ENCODE measurements at places on chromosomes 16 and 17.

GRCh38 chr17:80274331-80274730 lies 13.7 kb downstream of the RNF213 start:
- no peak for DNase-seq
- no peaks in the 10 kb centered on the region for H3K4me1 ChIP-seq
- H3K27me3 ChIP-seq: no peaks in the 10 kb centered on the region
- peaks cover 2% of the 10 kb centered on the region for H3K36me3 ChIP-seq
- no peak overlapping the region for H3K4me3 ChIP-seq
- H3K27ac ChIP-seq: peak overlapping the region; percentile 41

GRCh38 chr17:77905766-77906165 lies 52.7 kb upstream of the TNRC6C start:
- H3K4me1 ChIP-seq: no peaks in the 10 kb centered on the region
- no peak overlapping the region for H3K4me3 ChIP-seq
- H3K27ac ChIP-seq: no peak overlapping the region
- DNase-seq: no peak
- H3K36me3 ChIP-seq: no peaks in the 10 kb centered on the region

DNA sequence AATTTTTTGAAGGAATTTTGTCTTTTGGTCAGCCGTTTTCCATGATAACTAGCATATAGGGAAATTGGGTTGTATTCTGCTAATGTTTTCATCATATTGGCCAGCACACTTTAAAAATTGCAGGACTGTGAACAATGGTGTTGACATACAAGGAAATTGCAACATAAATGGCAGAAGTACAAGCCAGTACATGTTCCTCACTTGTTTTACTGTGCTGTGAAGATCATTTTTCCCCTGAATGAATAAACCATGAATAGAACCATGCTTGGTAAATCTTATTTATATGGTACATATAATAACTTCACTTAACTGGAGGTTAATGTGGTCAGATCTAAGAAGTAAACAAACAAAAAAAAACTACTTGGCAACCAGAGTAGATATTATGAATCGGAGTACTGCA lies 22.8 kb downstream of the OMG start:
- peaks cover 34% of the 10 kb centered on the region for H3K36me3 ChIP-seq
- peak overlapping the region; percentile 22 for H3K27ac ChIP-seq
- H3K27me3 ChIP-seq: no peaks in the 10 kb centered on the region
- peak; percentile 39 for DNase-seq
- no peak overlapping the region for H3K4me3 ChIP-seq

- H3K27me3 ChIP-seq: no peaks in the 10 kb centered on the region
- H3K4me3 ChIP-seq: no peak overlapping the region
- DNase-seq: no peak
- H3K4me1 ChIP-seq: peaks cover 6% of the 10 kb centered on the region
These were observed 17.7 kb upstream of the KCTD5 start for GRCh38 chr16:2664574-2664982.

- H3K36me3 ChIP-seq: peaks cover 57% of the 10 kb centered on the region
- H3K4me1 ChIP-seq: no peaks in the 10 kb centered on the region
- no peak overlapping the region for H3K27ac ChIP-seq
- H3K27me3 ChIP-seq: no peaks in the 10 kb centered on the region
- no peak overlapping the region for H3K4me3 ChIP-seq
These were observed 51.9 kb downstream of the ZZEF1 start for GRCh38 chr17:4090898-4091297.

- DNase-seq: no peak
- no peaks in the 10 kb centered on the region for H3K4me1 ChIP-seq
- no peak overlapping the region for H3K27ac ChIP-seq
- peaks cover 5% of the 10 kb centered on the region for H3K27me3 ChIP-seq
These were observed 5.9 kb downstream of the GNGT2 start for GRCh38 chr17:49204516-49204915.

DNA sequence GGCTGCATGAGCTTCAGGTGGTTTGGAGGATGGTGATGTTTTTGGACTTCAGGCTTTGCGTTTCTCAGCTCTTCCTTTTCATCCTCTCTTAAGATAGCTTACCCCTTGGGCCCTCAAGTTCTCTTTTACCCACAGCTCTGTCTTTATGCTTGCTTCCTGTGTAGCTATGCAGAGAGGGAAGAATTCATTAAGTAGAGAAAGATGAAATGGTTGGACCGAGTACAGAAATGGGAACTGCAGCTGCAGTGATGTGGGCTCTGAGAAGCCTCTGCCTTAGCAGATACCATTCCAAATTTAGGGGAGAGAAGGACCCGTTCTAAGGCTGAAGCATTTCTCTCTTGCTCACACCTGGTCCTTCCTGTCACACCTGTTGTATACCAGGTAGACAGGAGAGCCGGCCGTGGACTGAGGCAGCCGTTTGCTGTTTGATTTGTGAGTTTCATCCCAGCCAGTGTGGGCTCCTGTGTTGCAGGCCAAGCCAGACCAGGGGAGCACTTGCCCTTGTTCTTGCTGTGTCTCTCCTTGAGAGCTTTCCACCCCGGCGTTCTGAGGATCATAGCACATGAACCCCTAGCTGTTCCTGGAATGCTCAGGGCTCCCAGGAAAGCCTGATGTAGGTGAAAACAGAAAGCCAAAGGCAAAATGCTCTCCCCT lies 392.7 kb downstream of the CPPED1 start:
- H3K27ac ChIP-seq: no peak overlapping the region
- no peak overlapping the region for H3K4me3 ChIP-seq
- no peaks in the 10 kb centered on the region for H3K27me3 ChIP-seq
- no peak for DNase-seq

GRCh38 chr17:14580499-14580898 lies 279.6 kb downstream of the HS3ST3B1 start:
- no peak overlapping the region for H3K4me3 ChIP-seq
- peaks cover 2% of the 10 kb centered on the region for H3K36me3 ChIP-seq
- no peak for DNase-seq
- no peak overlapping the region for H3K27ac ChIP-seq

DNA sequence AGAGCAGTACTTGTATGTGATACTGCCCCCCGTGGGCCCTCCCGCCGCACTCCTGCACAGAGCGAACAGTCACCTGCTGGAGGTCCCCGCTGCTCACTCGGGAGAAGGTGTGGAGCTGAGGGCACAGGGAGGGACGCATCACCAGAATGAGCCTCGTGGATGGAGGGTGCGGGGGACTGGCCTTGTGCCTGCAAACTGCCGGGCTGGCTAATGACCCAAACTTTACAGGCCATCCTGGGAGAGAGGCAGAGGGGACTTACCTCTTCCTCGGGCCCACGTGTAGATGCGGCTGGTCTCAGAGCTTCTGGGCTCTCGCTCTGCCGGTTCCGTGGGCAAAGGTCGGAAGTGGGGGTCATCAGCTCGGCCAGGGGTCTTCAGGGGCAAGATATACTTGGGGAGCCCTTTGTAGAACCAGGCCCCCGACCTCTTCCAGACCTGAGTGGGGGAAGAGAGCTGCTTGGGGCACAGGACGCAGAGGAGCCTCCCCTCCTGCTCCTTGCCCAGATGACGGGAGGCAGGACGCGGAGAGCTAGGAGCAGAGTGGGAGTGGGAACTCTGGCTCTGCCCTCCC lies 65.5 kb upstream of the DOC2B start:
- H3K27me3 ChIP-seq: no peaks in the 10 kb centered on the region
- peaks cover 10% of the 10 kb centered on the region for H3K36me3 ChIP-seq
- H3K4me3 ChIP-seq: no peak overlapping the region
- no peak overlapping the region for H3K27ac ChIP-seq

DNA sequence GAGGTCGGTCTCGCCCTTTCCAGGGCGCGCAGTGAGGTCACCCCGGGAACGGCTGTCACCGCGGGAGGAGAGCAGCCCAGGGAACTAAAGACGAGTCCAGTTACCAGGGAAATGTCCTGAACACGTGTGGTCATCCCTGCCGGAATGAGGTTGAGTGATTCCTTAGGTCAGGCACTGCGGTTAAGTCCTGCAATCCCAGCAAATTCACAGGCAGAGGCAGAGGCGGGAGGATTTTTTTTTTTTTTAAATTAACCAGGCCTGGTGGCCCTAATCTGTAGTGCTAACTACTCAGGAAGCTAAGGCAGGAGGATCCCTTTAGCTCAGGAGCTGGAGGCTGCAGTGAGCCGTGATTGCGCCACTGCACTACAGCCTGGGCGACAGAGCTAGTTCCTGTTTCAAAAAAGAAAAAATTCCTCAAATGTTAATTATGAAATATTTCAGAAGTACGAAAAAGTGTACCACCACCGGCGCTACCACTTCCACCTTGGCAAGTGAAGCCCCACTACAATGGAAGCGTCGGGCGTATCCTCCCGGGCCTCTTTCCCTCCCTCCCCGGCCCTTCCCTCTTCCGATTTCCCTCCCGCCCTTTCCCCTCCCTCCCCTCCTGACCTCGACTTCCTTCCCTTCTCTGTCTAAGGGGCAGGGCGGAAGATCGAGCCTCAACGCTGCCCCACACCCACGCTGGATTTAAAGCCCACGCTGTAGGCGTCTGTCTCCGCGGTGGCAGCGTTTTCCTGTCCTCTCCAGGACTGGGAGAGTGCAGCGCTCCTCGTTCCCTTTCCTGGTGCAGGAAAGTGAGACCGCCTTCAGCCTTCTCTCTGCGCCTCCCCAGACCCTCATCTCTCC lies 27.3 kb downstream of the SLFN11 start:
- H3K4me3 ChIP-seq: no peak overlapping the region
- no peak overlapping the region for H3K27ac ChIP-seq
- H3K36me3 ChIP-seq: no peaks in the 10 kb centered on the region
- H3K4me1 ChIP-seq: peaks cover 16% of the 10 kb centered on the region

DNA sequence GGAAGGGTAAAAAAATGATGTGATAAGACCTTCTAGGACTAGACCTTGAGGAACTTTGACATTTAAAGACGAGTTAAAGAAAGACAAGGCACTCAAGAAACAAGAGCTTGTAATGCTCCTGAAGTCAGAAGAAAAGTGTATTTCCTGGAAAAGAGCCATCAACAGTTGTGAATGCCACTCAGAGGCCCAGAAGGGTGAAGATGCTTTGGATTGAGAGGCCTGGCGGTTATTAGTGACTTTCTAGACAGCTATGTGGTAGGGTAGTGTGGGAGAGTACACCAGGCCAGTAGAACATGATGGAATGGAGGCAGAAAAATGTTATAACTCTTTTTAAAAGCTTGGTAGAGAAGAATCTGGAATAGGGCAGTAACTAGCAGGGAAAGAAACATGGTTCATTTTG lies 34.1 kb upstream of the ANKFN1 start:
- no peak overlapping the region for H3K27ac ChIP-seq
- no peaks in the 10 kb centered on the region for H3K4me1 ChIP-seq
- no peaks in the 10 kb centered on the region for H3K36me3 ChIP-seq
- no peaks in the 10 kb centered on the region for H3K27me3 ChIP-seq
- no peak for DNase-seq

DNA sequence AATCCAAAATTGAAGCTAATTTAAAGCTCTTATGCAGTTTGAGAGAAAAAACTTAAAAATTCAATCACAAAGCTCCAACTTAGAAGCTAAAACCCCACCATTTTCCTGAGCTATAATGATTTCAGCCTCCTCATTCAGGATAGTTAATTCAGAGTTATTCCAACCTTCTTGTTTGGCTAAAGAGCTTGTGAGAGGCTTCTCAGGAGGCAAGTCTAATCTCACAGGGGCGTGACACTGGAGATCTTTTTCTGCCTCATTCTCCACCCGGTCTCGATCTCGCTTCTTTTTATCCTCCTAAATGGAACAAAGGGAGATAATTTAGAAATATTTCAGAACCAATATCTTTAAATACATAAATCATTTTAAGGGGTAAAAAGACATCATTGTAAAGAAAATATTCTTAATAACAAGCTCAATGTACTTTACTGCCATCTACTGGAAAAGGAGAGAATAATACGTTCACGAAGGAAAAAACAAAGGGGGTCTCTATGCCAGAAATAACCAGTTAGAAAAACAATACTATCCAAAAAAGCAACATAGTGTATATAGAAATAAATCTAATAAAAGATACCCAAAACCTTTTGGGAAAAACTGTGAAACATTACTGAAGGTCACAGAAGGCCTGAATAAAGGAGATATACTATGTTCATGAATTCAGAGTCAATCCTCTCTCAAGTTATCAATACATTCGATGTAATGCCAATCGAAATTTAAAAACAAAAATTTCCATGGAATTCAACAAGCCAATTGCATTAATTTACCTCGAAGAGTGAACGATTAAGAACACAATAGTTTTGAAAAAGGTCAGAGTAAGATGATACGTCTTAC lies 13.9 kb downstream of the BRD7 start:
- H3K4me3 ChIP-seq: no peak overlapping the region
- H3K36me3 ChIP-seq: peaks cover 72% of the 10 kb centered on the region
- no peaks in the 10 kb centered on the region for H3K4me1 ChIP-seq

GRCh38 chr17:41527063-41528023 lies 765 bp downstream of the KRT19 start:
- H3K4me1 ChIP-seq: peaks cover 70% of the 10 kb centered on the region
- H3K27me3 ChIP-seq: no peaks in the 10 kb centered on the region
- peak overlapping the region; percentile 5 for H3K27ac ChIP-seq
- H3K36me3 ChIP-seq: no peaks in the 10 kb centered on the region

DNA sequence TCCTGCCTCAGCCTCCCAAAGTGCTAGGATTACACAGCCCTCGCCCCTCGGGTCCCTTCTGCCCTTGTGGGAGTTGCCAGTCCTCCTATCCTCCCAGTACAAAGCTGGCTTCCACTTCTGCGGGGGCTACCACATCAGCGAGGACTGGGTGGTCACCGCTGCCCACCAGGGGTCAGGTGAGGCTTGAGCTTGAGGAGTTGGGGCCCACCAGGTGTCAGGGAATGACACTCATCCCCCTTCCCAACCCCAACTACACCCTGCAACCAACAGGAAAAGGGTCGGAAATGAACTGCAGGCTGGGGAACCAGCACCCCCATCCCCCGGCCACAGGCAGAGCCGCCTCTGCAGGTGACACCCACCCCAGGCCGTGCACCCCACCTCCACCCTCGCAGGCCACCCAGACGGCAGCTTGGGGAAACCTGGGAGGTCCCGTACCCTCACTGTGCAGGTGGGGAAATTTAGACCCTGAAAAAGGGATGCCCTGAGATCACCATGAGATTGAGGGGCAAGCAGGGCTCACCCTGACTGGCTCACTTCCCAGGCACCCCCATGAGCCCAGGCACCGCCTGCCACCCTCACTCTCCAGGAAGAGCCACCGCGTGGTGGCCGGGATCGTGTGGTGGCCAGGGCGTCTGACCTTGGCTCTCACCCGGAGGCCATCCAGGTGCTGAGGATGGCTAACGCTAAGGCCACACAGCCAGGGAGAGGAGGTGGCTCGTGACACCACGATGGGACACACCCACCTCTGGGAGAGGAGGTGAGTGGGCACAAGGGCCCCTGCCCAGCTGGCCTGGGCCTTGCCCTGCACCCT lies 8.0 kb downstream of the CTRB1 start:
- no peak overlapping the region for H3K27ac ChIP-seq
- H3K27me3 ChIP-seq: peaks cover 9% of the 10 kb centered on the region
- no peak for DNase-seq
- no peak overlapping the region for H3K4me3 ChIP-seq
- peaks cover 15% of the 10 kb centered on the region for H3K4me1 ChIP-seq

GRCh38 chr17:30824002-30824355 lies 513 bp downstream of the CRLF3 start:
- peak overlapping the region; percentile 80 for H3K4me3 ChIP-seq
- no peaks in the 10 kb centered on the region for H3K27me3 ChIP-seq
- peak overlapping the region; percentile 78 for H3K27ac ChIP-seq
- H3K4me1 ChIP-seq: peaks cover 57% of the 10 kb centered on the region

DNA sequence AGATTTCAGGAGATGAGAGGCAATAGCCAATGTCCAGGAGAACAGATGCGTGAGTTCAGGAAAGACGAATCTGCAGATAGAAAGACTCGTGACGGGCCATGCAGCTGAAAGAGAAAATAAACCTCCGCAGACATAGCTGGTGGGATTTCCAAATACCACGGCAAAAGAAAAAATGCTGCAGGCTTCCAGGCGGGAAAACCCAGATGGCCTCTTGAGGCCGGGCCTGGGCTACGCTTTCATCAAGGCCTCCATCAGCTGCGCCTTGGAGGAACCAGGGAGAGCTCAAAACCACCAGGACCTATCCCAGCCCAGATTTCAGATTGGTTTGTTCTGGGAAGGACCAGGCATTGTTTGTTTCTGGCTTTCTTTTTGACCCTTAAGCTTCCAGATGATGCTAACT lies 16.7 kb downstream of the CCDC40 start:
- H3K36me3 ChIP-seq: no peaks in the 10 kb centered on the region
- no peak for DNase-seq
- no peaks in the 10 kb centered on the region for H3K4me1 ChIP-seq
- H3K4me3 ChIP-seq: no peak overlapping the region
- no peaks in the 10 kb centered on the region for H3K27me3 ChIP-seq
